ENCODE measurements at places on chromosomes 6 and 20. TPM values are rescaled to one million over a fixed set of nuclear protein-coding genes. Genes with fewer than 3 reads are reported as not detected.
A peak's percentile ranks its signal among the peaks of the same experiment; 100 is the strongest.

The ECT2L gene
- total RNA-seq: 0.10 TPM

- DNase-seq: no peak
Measured at GRCh38 chr20:42747765-42748411, 441.8 kb downstream of the PTPRT start.

The PLEKHG1 gene
- 13.4 TPM for total RNA-seq

DNA sequence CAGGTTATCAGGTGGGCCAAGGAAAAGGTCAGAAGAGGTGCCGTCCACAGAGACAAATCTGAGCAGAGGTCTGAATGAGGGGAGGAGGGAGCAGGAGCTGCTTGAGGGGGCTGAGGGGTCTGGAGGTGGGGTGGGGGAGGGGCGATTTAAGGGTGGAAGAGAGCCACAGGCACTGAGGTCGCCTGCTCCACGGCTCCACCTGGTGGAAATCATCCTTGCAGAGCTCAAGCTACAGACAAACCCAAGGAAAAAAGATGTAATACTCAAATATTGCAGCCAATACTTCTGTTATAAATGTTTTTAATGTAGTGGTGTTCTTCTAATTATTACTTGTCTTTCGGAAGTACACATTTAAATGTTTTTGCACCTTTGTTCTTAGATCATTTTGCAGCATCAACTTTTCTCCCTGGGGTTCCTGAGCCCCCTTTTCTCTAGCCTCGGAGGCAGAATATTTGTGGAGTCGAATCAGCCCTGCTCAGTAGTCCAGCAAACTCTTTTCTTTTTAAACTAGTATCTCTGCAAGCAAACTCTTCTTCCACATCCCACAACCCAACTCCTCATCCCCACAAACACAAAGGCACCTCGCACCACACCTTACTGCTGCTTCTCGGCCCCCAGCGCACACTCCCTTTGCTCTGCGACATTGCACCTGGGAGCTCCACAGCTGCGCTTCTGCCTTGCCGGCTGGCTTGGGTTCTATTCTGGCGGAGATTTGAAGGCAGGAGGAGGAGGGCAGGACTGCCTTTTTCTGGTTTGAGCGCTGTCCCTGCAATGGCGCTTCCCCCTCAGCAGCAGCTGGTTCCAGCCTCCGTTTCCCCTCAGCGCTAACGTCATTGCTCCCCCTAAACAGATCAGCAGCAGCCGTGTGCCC is 51.0 kb upstream of the TFAP2A start:
- peak; percentile 62 for DNase-seq

The SOX18 gene
- 0.05 TPM for total RNA-seq

GRCh38 chr20:63153254-63154221 is 62.4 kb downstream of the YTHDF1 start:
- DNase-seq: no peak

DNA sequence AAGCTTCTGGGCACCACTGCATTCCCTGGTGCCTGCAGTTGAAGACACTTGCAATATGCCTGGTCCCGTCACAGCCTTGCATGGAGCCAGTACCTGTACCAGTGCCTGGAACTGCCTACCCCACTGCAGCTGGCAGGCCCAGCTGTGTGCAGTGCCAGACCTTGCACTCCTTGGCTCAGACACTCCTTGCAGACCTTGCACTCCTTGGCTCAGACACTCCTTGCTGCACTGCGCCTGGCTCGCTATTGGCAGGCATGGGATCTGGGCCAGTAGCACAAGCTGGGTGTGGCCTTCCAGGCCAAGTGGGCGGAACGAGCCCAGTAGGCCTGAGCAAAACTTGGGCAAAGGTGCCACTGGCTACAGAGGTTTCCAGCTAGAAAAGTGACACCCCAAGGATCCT is 1189.1 kb downstream of the GRIK2 start:
- DNase-seq: no peak

DNA sequence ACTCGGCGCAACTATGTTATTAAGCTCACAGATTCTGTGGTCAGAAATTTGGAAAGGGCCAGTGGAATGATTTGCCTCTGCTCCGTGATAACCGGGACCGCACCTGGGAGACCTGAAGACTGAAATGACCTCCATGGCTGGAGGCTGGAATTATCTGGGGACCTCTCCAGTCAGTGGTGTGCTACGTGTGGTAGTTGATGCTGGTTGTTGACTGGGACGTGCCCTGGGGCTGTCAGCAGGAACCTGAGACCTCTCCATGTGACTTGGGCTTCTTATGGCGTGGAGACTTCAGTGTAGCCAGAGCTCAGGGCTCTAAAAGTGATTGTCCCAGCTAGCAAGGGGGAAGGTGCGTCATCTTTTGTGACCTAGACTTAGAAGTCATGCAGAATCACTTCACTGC is 50.3 kb downstream of the CHMP4B start:
- DNase-seq: no peak

- no peak for DNase-seq
Measured at GRCh38 chr6:74928203-74928602, 277.6 kb downstream of the COL12A1 start.

DNA sequence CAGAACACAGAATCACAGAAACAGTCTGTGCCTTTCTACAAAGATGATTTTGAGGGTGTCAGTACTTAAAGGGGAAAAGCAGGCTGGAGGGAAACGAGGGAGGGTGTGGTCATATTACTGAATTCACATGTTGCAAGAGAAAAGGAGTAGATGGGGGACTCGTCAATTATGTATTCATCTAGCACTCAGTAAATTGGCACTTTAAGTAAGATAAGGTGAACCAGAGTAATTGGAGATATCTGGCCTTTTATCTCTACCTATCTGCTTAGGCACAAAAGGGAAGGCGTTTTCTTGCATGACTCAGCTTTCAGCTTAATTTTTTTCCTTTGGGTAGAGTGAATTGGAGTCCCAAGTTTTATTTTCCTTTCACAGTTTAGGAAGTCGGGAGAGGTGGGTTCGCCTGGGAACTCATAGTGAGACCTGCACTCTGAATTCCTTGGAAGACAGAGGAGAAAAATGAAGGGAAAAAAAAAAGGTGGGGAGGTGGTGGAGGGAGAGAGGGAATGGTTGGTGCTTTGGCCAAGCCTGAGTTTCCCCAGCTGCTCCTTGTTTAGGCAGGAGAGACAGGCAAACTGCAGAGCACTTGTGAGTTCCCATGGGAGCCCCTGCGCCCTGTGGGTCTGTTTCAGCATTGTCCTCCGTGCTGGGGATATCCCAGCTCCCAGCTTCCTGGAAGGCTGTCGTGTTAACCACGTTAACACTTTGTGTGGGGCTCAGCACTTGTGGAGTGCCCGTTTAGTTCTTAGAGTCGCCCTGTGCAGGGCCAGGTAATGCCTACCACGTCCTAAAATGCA is 19.7 kb upstream of the GTSF1L start:
- DNase-seq: no peak

DNA sequence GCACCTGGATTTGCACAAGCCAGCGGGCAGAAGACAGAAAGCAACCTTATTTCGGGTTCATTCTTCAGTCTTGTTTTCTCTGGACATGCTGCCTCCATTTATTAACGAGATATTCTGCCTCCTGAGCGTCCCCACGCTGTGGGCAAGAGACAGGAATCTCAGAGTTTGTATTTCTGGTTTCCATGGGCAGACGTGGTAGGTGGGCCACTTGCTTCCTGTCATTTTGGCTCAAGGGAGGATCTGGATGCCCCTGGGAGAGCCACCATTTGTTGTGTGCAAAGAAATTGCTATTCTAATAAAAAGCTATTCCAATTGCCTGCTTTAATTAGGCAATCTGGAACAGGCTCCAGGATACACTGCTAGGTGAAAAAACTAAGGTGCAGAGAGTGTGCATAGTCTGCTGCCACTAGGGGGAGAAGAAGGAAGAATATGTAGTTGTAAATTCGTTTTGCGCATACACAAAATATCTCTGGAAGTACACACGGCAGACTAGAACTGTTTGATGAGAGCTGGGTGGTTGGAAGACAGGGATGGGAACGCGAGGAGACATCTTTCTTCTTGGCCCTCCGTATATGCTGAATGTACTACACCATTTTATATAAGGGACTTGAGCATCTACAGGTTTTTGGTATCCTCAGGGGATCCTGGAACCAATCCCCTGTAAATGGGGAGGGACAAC is 30.1 kb upstream of the SLC16A10 start:
- DNase-seq: peak; percentile 68

- DNase-seq: no peak
Measured at GRCh38 chr6:83083476-83083875, 16.0 kb downstream of the DOP1A start.

GRCh38 chr6:33923857-33924514 is 120.2 kb upstream of the MLN start:
- DNase-seq: no peak
